Activated naive CD4-positive, alpha-beta T cell treated with anti-CD3 and anti-CD28 coated beads, Interleukin-2, amount 50 U/mL, for 72 hours (primary cell): ENCODE measurements at places on chromosomes 2 and 18. TPM values are rescaled to one million over a fixed set of nuclear protein-coding genes. Genes with fewer than 3 reads are reported as not detected.

CEBPZ gene
- 60.6 TPM for total RNA-seq

DNA sequence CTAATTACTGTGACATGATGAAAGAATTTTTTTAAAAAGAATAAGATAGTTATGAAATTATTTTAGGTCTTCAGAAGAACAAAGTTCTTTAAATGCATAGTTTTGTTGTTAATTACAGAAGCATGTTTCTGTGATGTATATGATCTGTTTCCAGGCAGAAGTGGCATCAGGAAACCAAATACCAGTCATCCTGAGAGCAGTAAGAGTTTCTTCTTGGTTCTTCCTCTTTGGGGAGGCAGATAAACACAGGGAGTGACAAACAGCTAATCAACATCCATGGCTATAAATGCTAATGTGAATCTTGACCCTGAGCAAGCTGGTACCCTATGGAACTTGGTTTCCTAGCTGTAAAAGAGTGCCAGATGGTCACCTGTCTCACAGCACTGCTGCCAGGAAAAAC is 29.2 kb downstream of the WIPF1 start:
- no peak for DNase-seq

GRCh38 chr18:37445368-37445767 is 120.2 kb downstream of the CELF4 start:
- no peak for DNase-seq

GRCh38 chr2:45439788-45440773 is 171.0 kb downstream of the SRBD1 start:
- DNase-seq = no peak

DNA sequence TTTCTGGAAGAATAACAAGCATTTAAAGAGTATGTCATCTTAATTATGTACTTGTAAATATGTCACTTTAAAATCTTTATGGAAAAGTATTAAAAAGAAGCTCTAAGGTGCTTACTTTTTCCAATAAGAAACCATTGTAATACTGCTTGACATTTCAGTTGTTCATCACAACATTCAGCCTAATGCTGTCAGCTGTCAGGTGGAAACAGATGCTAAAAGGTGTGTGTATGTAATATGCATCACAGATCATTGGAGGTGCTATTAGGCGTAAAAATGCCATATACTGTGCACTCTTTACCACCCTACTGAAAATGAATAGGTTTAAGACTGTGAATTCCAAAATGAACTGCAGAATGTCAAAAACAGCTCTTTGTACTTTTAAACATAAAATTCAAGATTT is 40.3 kb downstream of the METTL8 start:
- no peak for DNase-seq

PRKRA gene
- 144 TPM for total RNA-seq

DNA sequence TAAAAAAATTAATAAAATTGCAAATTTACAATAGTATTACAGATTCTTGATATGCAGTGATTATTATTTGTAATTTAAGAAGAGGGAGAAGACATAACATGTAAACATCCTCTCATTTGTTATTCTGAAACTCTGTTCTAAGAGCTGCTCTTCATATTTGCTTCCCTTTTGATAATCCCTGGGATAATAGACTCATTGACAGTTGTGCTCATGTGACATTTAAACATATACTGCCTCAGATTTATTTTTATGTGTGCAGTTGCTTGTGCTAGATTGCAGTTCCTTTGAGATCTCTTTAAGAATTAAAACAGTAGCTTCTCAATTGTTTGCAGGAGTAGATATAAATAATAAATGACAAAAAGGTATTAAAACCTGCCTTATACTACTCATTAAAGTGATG is 605.1 kb upstream of the CNTNAP5 start:
- DNase-seq = no peak

SERPINB3 gene
- total RNA-seq = not detected

- no peak for DNase-seq
Observed at GRCh38 chr2:137031731-137032130, 266.4 kb downstream of the THSD7B start.

GRCh38 chr18:61435064-61435652 is 101.9 kb downstream of the CDH20 start:
- no peak for DNase-seq

- no peak for DNase-seq
Observed at GRCh38 chr2:43055985-43056384, 170.4 kb downstream of the ZFP36L2 start.

DNA sequence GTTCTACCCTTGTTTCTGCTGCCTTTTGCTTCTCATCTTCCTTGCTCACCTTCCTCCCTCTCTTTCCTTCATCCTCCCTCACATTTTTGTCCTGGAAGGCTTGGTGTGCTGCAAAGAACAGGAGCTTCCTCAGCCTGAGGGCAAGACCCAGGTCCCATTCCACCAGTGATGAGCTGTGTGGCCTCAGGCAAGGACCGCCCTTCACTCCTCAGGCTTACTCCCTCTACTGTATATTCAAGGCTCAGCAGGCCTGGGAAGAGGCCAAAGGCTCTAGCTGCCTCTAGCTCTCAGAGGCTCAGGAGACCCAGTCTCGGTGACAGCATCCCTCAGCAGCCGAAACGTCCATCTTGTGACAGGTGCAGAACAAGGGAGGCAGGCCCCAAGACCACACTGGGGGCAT is 97.5 kb downstream of the MRO start:
- no peak for DNase-seq

GRCh38 chr2:126527836-126528490 is 128.0 kb upstream of the GYPC start:
- DNase-seq = peak; percentile 64

DNA sequence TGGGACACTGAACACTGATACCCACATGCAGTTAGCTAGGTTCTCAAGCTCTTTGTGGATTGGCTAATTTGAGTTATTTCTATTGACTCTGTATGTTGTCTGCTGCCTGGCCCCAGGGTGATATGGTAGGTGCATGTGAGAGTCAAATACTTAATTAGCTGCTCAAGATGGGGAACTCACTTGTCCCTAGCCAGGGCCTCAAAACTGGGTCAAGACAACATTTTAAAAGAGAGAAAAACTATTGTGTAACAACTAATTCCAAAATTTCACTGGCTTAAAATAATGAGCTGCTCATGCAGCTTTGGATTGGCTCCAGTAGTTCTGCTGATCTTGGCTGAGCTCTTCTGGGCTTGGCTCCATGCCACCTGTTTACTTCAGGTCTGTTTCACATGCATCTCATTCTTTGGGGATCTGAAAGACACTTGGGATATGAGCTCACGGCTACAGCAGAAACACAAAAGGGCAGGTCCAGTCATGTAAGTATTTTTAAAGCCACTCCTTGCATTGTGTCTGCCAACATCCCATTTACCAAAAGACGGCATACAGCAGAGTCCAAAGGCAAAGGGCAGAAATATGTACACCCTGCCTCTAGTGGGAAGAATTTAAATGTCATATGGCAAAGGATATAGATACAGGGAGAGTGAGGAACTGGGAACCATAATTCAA is 716.8 kb downstream of the SUCLG1 start:
- DNase-seq = no peak

GRCh38 chr2:20223407-20224163 is 1.3 kb downstream of the SDC1 start:
- DNase-seq = no peak

CHRNG gene
- total RNA-seq = not detected

DNA sequence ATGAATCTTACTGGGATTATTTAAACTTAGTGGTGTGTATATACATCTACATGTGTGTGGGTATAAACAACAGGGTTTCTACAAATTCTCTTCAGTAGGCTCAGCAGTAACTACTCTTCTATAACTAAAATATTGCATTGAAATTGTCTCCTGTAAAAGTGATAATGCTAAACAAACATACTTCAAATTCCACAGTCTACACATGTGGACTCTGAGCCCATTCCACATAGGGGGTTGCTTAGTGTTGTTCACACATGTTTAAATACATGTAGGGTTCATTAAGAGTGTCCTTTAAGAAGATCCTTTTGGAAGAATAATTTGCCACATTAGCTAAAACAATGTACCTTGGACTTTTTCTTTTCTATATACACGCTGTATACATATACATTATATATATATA is 152.8 kb upstream of the VRK2 start:
- DNase-seq = no peak

GRCh38 chr2:68367953-68368653 is 3.0 kb downstream of the PLEK start:
- DNase-seq = no peak

EFEMP1 gene
- total RNA-seq = not detected

AGPS gene
- 46.5 TPM for total RNA-seq

C2orf15 gene
- 2.1 TPM for total RNA-seq

INO80D gene
- 22.6 TPM for total RNA-seq

- no peak for DNase-seq
Observed at GRCh38 chr18:4248686-4249085, 206.4 kb downstream of the DLGAP1 start.

- DNase-seq = no peak
Observed at GRCh38 chr2:212721026-212721451, 182.4 kb upstream of the ERBB4 start.

DNA sequence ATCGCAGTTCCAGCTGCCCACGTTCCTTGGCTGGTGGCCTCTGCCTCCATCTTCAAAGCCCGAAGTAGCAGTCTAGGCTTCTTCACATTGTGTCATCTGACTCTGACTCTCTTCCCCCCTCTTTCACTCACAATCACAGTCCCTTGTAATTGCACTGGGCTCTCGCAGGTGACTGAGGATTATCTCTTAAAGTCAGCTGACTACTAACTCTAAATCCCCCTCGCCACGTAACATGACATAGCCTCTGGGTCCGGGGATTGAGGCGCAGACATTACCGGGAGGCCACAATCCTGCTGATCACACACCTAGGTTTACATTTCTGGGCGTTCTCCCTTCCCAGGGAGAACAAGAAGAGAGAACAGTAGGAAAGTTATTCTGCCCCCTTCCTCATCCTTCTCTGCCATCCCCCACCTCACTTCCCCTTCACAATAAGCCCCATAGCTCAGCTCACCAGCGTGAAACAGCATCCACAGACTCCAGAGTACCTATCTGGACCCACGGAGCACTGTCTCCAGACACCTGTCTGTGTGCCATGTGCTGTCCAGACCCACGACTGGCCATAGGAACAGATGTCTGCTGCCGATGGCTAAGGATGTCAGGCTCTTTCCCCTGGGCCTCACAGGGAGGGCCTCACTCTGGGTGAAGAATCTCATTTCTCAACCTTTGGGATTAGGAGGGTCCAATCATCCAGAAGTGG is 64.3 kb upstream of the FZD7 start:
- DNase-seq = no peak

- no peak for DNase-seq
Observed at GRCh38 chr2:123747326-123747725, 277.8 kb upstream of the CNTNAP5 start.

- no peak for DNase-seq
Observed at GRCh38 chr2:113910110-113910717, 20.3 kb downstream of the ACTR3 start.

- no peak for DNase-seq
Observed at GRCh38 chr2:102027036-102027980, 35.5 kb downstream of the IL1R2 start.

DNA sequence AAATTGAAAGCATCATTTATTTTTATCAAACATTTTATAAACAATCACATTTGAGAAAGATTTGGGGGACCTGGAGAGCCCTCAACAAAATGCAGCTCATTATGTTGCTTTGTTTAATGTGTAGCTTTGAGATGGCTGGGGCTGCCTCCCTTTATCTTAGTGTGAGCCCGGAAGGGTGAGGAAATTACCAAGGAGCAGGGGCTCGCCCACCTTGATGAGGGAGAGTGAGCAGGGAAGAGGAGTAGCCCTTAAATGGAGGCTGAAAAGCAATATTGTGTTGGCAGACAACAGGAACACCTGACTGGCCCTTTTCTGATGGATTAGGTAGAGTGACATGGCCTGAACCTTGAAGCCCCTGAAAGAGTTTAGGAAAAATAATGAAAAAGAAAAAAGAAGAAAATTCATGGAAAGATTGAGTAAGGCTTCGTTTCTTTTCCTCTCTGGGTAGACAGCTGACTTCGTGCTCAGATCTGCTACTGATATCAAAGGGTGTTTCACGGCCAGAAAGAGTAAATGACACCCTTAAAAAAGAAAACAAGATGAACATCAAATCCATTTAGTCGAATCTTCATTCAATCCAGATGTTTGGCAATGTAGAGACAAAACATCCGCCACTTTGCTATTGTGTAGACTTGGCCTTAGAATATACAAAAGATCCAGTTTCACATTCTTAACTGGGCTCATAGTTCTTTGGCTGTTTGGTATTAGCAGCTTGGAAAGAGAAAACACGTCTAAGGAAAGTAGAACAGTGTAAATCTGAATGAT is 206.5 kb upstream of the TCF4 start:
- DNase-seq = no peak

DNA sequence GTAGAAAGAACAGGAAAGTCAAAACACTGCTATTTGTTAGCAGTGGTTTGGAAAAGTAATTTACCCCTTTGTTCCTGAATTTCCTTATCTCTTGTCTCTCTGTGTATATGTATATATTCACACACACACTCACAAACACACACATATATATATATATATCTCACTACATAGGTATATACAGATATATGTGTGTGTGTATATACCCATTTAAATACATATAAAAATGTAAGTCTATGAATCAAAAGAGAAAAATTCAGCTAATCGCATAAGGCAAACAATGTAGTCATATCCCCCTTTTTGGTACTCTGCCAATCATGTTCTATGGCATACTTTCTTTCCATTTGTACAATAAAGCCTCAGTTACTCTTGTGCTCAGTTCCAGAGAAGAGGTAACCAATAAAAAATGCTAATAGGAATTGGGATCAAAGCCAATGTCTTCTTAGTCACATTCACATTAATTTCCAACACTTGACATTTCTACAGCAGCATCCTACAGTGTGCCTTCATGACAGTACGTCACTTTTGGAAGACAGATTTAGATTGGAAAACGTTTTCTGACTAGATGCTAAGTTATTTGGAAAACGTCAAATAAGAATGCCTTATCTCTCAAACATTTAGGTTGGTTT is 94.6 kb downstream of the MC4R start:
- no peak for DNase-seq

- no peak for DNase-seq
Observed at GRCh38 chr2:129329574-129329973, 649.9 kb upstream of the RAB6C start.

RAB17 gene
- not detected for total RNA-seq

ST8SIA3 gene
- not detected for total RNA-seq

- no peak for DNase-seq
Observed at GRCh38 chr2:28523902-28524301, 28.0 kb downstream of the PLB1 start.

DQX1 gene
- 2.3 TPM for total RNA-seq

ABCG5 gene
- total RNA-seq = not detected

- peak; percentile 49 for DNase-seq
Observed at GRCh38 chr18:79396431-79397246, 909 bp downstream of the NFATC1 start.

ANO7 gene
- total RNA-seq = 0.27 TPM
